ENCODE measurements at places on chromosomes 1 and 21.

- DNase-seq, result no peak
Measured at GRCh38 chr1:25549273-25550154, 6.1 kb downstream of the LDLRAP1 start.

DNA sequence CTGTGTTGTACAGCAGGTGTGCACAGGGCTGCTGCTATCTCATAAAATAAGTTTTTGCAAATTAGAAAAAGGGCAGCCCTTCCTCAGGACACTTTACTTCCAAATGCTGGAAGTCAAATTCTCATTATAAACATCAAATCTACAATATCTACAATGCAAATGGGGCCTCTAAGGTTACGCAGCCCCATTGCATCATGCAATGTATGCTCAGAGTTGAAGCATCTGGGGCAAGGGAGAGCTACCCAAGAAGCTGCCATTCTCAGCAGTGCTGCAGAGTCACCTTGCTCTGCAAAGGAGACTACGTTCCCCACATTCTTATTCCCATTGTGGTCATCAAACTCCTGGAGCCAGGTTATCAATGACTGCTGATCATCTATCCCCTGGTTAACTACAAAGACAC lies 208.9 kb upstream of the POGK start:
- DNase-seq, result no peak

GRCh38 chr1:162417650-162418049 lies 5.7 kb upstream of the SH2D1B start:
- no peak for DNase-seq

GRCh38 chr1:230537456-230537855 lies 104.8 kb upstream of the COG2 start:
- no peak for DNase-seq

DNA sequence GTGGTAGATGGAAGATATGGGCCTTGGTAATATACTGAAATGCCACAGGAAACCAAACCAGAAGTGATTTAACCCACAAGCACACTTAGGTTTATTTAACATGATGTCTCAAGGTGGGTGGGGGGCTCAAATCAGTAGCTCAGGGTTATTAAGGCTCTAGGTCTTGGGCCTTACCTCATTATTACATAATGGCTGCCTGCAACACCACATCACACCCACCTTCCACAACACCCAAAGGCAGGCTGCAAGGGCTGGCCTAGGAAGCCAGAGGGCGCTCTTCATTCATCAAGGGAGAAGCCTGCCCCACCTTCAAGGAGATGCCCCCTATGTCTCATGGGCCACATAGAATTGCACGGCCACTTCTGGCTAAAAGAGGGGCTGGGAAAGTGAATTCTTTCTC lies 6.0 kb downstream of the TFF1 start:
- no peak for DNase-seq

DNA sequence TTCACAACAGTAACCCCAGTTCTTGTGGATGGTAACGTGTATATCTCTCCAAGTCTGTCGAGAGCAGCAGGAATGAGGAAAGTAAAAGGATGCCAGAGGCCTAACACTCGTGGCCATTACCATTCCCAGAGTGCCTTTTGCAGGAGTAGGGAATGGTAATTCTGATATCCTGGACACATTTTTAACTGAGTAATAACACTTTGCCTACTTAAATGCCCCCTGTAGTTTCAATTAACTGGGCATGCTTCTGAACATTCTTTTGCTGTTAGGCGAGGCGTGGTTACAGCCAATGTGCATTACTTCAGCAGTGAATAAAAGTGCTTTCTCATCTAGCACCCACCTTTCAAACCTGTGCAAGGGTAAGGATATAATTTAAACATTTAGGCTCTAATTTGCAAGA lies 258.5 kb upstream of the ADGRL2 start:
- DNase-seq, result no peak

- no peak for DNase-seq
Measured at GRCh38 chr1:71298633-71299032, 217.8 kb upstream of the ZRANB2 start.

GRCh38 chr1:201599548-201599947 lies 60.6 kb downstream of the NAV1 start:
- no peak for DNase-seq

DNA sequence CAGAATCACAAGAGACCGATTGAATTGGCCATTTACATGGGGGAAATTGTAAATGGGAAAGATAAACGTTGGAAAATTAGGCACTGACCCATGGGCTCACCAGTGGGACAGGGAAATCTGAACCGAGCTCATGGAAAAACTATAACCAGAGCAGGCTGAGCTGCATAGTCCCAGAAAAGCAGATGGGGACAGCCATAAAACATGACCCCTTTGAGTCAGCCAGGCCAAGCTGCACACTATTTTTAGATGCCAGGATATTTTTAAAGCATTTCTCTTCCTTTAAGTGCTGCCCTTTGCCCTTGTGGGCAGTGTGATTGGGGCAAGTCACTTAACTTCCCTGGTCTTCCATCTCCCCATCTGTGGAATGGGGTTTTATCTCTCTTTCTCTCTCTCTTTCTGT lies 184.1 kb downstream of the FOXD2 start:
- no peak for DNase-seq

DNA sequence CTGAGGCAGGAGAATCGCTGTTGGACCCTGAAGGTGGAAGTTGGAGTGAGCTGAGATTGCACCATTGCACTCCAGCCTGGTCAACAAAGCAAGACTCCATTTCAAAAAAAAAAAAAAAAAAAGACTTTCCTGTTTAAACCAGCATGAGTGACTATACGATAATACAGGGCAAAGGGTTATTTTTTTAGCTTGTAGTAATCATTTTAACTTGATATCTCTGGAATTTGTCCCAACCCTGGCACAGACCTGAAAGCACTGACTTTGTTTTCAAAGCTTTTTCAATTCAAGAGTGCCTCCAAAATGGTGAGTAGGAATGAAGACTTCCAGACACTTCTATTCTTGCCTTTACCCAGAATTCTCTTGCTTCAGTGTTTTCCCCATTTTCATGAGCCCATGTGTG lies 4.4 kb upstream of the TMCO2 start:
- DNase-seq, result no peak

- no peak for DNase-seq
Measured at GRCh38 chr1:76291191-76291590, 216.6 kb downstream of the ST6GALNAC3 start.

DNA sequence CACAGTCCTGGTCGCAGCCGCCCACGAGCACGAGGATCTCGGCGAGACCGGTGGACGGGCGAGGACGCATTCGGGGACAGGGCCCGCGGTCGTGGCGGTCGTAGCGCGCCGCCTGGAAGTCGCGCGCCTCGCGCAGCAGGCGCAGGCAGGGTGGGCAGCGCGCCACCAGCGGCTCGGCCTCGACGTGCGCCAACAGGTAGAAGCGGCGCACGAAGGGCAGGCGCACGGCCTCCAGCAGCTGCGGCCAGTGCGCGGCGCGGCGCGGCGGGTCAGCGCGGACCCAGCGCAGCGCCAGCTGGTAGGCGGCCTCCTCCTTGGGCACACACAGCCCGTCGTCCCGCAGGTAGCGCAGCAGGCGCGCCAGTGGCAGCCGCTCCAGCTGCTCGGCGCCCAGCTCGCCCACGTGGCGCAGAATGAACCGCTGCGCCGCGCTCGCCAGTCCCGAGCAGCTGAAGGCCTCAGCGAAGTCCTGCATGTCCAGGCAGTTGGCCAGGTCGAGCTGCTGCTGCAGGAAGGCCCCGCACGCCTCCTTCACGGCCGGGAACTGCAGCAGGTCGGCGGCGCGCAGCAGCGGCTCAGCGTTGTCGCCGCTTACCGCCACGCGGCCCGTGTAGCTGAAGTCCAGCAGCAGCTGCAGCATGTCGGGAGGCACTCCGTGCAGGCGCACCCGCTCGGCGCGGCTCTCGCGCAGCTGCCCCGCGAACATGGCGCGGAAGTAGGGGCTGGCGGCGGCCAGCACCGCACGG lies 573 bp downstream of the KLHL21 start:
- peak; percentile 92 for DNase-seq

- DNase-seq, result peak; percentile 8
Measured at GRCh38 chr1:198729195-198729863, 90.5 kb downstream of the PTPRC start.

DNA sequence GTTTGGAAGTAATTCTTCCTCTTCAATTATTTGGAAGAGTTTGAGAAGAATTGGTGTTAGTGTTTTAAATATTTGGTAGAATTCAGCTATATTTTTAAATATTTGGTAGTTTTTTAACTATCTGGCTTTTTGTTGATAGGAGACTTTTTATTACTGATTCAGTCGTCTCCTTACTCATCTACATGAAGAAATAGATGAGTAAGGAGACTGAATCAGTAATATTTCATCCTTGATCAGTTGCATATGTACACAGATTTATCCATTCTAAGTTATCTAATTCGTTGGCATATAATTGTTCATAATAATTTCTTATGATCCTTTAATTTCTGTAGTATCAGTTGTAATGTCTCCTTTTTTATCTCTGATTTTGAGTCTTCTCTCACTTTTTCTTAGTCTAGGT lies 224.1 kb downstream of the GPR52 start:
- DNase-seq, result no peak

GRCh38 chr1:224673141-224673540 lies 57.0 kb downstream of the CNIH3 start:
- no peak for DNase-seq

- no peak for DNase-seq
Measured at GRCh38 chr1:57485643-57486042, 61.8 kb upstream of the DAB1 start.

DNA sequence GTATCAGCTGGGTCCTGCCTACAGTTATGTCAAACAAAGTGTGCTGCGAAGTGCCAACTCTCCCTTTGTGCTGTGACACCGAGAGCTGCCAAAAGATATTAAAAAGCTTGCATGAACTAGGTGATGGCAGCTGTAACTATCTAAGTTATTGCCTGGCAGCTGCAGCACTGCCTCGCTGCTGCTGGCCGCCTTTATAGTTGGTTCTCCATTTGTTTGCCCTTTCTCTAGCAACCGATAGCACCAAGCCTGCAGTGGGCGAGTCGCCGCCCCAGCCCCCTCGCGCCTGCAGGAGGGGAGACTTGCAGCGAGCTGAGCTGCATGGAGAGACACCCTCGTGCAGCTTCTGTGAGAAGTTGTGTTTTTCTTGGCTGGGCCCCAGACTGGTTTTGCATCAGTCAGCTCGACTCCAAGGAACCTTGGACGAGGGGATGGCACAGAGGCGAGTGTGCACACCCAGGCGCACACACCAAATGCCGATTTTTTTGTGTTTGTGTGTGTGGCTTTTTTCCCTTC lies 330.6 kb downstream of the RPS6KC1 start:
- no peak for DNase-seq

DNA sequence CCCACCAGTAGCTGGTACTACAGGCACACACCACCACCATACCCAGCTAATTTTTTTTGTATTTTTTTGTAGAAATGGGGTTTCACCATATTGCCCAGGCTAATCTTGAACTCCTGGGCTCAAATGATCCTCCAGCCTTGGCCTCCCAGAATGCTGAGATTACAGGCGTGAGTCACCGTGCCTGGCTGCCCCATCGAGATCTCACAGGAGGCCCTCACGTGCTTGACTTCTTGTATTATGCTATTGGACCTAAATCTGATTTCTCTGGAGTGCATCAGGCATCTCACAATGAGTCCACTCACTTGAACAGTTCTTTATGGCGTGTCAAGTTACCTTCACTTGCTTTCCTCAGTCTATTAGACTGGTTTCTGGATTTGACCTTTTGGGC lies 9.3 kb upstream of the RSRP1 start:
- DNase-seq, result no peak

GRCh38 chr1:60274422-60275290 lies 201.1 kb upstream of the C1orf87 start:
- no peak for DNase-seq

DNA sequence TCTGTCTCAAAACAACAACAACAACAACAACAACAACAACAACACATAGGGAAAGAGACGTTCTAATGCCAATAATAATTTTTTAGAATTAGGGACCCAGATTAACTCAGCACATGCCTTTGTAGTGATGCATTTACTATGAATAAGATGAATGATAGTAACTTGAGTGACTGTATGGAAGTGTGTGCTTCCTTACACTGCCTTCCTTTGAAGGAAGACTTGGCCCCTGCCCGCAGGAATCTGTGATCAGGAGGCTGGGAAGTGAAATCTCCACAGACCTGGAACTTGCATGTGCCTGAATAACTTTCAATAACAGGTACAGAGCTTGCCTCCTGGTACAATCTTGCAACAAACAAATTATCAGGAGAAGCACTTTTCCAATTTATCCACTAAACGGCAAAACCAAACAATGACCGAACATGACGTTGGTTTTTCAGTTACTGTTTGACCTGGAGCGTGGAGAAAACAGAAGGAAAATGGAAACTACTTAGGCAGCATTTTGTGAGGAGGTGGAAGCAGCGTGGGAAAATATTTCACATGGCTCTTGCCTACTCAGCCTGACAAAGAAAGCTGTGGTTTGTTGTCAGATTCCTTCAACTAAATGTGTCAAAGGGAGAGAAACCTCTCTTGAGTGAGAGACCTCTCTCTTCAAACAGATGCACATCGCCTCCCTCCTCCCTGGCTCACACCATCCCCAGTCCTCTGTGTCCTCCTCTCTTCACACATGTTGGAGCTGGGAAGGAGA lies 10.1 kb upstream of the ABCA4 start:
- DNase-seq, result no peak

GRCh38 chr1:229870381-229870780 lies 196.7 kb upstream of the GALNT2 start:
- DNase-seq, result no peak

GRCh38 chr21:41170859-41171609 lies 3.1 kb downstream of the BACE2 start:
- DNase-seq, result no peak

- DNase-seq, result no peak
Measured at GRCh38 chr1:69088571-69088970, 479.2 kb upstream of the LRRC7 start.

DNA sequence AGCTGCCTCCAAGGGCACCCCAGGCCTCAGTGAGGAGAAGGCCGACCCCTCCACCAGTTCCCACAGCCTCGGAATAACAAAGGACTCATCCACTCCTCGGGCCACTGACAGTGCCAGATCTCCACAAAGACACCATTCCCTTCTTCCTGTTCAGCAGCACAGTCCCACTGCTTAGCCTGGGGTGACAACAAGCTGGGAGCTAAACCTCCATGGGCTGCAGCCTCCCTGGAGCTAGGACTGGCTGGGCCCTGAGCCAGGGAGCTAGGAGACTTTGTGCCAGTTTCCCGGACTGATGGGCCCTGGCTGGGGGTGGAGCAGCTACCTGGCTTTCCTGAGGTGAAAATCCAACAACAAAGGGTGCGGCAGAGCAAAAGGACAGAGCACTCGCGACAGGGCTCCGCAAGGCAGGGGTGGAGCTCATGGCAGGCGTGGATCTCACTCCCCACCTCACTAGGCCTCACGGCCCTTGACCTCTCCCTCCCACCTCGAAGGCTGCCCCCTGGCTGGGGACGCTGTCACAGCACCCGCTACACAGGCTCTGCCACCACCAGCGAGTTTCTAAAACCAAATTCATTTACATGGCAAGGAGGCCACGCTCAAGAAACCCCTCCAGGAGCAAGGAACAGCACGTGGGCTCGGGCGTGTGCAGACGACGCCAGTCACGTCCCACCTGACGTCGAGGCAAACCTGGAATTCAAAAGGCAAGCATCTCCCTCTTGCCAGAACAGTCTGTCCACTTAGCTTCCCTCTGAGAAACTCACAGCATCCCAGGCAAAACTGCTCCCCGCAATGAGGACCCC lies 13.8 kb downstream of the SLC35E2B start:
- no peak for DNase-seq

- DNase-seq, result peak; percentile 74
Measured at GRCh38 chr1:202958544-202959275, 598 bp upstream of the ADIPOR1 start.
